Left ventricle myocardium superior (tissue), 1 donor: ENCODE measurements at places on chromosomes 4 and X.

GRCh38 chr4:139622901-139623381 is 42.7 kb upstream of the MGST2 start:
- no peak for DNase-seq

- DNase-seq = no peak
Measured at GRCh38 chr4:180009316-180009715, 2233.9 kb upstream of the TENM3 start.

GRCh38 chr4:16222957-16223527 is 3.2 kb downstream of the TAPT1 start:
- DNase-seq = no peak

GRCh38 chr4:39626261-39626660 is 12.4 kb downstream of the SMIM14 start:
- no peak for DNase-seq

DNA sequence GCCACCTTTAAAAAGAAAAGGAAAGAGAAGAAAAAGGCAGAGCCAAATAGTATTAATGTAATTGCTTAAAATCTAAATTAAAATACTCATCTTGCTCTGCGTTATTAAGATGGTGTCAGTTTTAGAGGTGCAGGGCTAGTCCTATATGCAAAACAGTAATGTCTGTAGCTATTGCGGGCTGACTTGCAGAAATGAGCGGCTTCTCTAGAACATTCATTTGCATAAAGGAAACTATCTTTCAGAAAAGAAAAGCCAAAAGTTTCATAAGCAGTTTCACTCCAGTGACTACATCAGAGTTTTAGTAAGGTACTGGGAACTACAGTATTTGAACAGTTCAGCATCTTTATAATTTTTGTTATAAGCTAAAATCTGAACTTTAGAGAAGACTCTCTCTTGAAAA is 6.0 kb downstream of the SMAD1 start:
- DNase-seq = no peak

DNA sequence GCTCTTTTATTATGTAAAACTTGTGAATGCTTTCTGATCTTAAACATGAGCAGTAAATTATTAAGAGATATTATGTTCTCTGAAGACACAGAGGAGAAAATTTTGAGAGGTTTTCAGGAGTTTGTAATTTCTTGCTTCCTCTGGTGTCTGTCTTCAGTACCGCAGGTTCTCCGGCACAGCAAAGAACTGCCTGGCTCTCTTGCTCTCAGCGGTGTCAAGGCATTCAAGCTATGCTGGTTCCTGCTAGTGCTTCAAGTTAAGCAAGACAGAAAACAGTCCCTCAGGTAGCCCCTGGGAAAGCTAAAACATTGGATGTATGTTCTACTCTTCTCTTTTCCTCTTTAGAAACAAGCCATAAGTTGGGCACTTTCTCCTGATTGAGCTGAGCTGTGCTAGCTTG is 120.2 kb upstream of the CENPE start:
- no peak for DNase-seq

- DNase-seq = no peak
Measured at GRCh38 chr4:6595897-6596537, 21.0 kb downstream of the MAN2B2 start.

- DNase-seq = no peak
Measured at GRCh38 chrX:27893871-27894270, 86.1 kb downstream of the MAGEB10 start.

DNA sequence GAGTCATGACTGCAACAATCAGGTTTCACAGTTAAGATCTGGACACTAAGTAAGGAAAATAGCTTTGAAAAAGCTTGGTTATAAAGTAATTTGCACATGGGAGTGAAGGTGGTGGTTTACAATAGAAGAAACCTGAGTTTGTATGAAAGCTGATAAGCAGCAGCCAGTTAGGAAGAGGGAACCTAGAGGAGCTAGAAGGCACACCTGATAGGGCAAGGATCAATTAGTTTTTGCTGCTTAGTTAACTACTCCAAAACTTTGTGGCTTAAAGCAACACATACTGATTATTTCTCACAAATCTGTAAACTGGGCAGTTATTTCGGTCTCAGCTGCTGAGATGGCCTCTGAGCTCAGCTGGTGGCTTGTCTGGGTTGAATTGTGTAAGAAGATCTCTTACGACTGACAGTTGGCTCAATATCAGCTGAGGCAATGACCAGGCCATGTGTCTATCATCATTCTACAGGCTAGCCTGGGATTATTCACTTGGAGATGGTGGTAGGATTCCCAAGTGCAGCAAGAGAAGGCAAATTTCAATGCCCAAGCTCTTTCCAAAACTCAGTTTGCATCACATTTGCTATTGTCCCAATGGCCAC is 255.0 kb upstream of the PITX2 start:
- DNase-seq = no peak

- DNase-seq = no peak
Measured at GRCh38 chr4:99885063-99885664, 9.1 kb downstream of the LAMTOR3 start.

- DNase-seq = no peak
Measured at GRCh38 chr4:79756140-79756895, 316.7 kb downstream of the ANTXR2 start.

DNA sequence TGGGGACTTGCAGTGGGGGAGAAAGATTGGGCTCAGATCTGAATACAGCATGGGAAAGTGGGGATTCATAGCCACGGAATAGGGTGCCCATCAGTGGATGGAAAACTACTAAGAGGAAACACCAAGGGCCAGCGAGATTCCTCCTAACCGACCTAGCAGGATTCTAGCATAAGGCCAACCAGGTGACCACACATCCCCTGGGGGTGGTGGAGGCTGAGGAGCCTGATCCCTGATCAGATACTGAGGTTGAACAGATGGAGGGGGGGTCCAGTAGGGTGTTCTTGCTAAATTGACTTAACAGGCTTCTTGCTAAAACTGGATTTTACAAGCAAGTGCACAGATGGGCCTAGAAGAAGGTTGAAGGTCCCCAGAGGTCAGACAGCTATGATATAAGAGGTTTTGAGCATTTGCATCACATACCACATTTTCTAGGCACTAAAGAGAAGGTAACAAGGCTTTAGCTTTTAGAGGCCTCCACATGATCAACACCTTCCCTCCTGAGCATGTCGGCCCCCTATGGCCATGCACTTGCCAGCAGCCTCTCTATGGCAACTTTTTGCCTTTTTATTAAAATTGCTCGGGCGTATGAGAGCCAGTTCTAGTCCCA is 69.1 kb upstream of the PUDP start:
- DNase-seq = no peak

- DNase-seq = no peak
Measured at GRCh38 chr4:1337376-1337831, 9.6 kb upstream of the UVSSA start.

- no peak for DNase-seq
Measured at GRCh38 chr4:38088321-38088720, 128.1 kb downstream of the PTTG2 start.

GRCh38 chr4:4260185-4260751 is 12.2 kb upstream of the TMEM128 start:
- no peak for DNase-seq

DNA sequence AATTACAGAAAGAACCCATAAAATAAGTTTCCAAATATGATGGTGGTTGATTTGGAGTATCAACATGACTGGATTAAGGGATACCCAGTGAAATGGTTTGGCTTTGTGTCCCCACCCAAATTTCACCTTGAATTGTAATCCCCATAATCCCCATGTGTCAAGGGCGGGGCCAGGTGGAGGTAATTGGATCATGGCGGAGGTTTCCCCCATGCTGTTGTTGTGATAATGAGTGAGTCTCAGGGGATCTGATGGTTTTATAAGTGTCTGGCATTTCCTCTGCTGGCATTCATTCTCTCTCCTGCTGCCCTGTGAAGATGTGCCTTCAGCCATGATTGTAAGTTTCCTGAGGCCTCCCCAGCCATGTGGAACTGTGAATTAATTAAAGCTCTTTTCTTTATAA is 39.1 kb downstream of the WDFY3 start:
- no peak for DNase-seq

- DNase-seq = no peak
Measured at GRCh38 chrX:51144828-51145442, 187.7 kb upstream of the NUDT10 start.

DNA sequence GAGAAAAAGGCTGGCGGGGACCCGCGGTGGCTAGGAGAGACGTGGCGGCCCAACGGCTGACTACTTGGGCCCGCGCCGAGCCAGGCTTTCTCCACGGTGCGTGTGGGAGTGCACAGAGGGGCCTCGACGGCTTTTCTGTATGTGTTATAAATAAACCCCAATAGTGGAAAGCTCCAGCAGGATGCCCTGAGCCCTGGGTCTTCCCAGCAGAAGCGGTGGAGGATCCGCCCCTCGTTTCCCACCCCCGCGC is 268 bp upstream of the PRRG1 start:
- DNase-seq = no peak

GRCh38 chr4:5138389-5138788 is 87.1 kb downstream of the STK32B start:
- no peak for DNase-seq

GRCh38 chr4:133058701-133059100 is 90.4 kb upstream of the PCDH10 start:
- no peak for DNase-seq

DNA sequence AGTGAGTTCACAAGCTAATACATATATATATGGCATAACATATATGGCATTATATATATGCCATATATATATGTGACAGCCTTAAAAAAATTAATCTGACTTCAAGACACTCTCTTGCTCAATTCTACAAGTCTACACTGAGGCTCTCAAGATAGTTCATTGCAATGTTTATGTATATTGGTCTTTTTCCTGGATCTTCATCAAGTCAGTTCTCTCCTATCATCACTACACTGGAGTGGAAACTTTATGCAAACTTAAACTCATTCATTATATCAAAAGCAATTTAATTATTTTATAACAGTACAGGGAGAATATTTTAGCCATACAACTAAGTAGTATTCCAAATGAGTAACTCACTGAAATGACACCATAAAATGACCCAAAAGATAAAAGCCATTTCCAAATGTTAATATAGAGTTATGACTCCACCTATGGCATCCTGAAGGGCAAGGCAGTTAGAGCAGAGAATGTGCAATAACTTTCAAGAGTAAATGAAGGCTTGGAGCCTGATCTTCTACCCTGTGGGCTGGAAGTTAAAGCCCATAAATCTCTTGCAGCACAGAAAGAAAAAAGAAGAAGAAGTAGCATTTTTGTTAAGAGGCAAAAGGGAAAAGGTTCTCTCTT is 176.3 kb upstream of the SLIT2 start:
- no peak for DNase-seq

- DNase-seq = no peak
Measured at GRCh38 chr4:8502836-8503585, 62.4 kb downstream of the TRMT44 start.

GRCh38 chr4:106365613-106366012 is 3.0 kb downstream of the GIMD1 start:
- DNase-seq = no peak

GRCh38 chr4:141912831-141913230 is 276.4 kb downstream of the IL15 start:
- no peak for DNase-seq

DNA sequence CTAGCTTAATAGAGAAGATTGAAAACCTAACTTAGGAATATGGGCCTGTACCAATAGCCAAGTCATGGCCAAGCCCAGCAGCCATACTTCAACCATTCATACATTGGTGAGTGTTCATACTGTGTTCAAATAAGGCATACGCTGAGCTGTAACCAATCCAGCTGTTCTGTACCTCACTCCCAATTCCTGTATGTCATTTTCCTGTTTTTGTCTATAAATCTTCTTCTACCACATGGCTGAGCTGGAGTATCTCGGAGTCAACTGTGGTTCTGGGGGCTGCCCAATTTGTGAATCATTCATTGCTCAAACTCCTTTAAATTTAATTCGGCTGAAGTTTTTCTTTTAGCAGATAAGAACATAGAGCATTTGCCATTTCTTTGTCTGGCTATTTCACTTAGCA is 195.3 kb upstream of the ANKRD50 start:
- no peak for DNase-seq

DNA sequence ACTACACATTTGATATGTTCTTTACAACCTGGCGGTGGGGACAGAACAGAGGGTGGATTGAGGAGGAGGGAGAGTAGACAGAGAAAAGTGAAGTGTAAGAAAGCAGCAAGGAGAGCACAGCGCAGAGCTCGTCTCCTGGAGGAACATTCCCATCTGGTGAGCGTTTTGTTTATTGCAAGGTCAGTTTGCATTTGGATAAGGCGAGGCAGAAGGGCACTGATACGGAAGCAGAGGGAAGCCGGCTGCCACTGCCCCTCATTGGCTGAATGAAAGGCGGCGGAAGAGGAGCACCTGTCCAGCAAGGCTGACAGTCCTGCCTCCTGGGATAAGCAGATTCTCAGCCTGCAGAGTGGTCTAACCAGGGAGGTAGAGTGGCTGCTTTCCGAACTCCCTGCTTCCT is 83.2 kb downstream of the GPR143 start:
- DNase-seq = no peak

DNA sequence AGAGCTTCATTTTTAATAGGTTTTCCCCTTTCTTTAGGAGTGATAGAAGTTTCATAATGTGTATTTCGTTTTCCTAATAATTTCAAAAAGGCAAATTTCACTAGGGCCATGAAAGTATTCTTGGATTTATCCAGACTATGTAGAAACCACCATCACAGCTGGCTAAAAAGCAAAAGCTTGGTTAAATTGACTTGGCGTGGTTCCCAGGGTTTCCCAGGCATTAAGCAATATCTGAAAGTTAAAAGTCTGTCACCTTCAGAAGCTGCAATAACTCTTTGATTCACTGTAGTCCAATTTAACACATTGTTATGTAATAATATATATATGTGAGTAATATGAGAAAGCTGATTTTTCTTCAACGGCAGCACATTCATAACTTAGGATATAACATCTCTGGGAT is 38.3 kb downstream of the NDNF start:
- DNase-seq = no peak

GRCh38 chrX:123906557-123907316 is 46.9 kb downstream of the XIAP start:
- no peak for DNase-seq

- DNase-seq = no peak
Measured at GRCh38 chrX:48531358-48531959, 8.1 kb upstream of the TBC1D25 start.

DNA sequence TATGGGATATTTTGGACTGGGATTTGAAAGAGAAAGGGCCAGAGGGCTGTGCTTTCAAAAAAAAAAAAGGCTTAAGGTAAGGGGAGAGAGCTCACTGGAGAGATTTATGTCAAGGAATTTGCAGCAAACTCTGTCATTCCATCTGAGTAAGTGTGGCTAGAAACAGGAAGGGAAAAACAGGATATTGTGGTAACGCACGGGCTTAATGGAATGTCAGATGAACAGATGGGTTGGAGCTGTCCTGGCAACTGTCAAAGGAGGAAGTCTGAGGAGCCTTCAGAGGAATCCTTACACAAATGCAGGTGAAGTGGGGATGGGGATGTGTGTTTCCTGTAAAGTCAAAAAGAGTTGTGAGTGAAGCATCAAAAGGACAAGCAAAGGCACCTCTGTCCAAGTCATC is 15.1 kb upstream of the NKX3-2 start:
- DNase-seq = no peak

DNA sequence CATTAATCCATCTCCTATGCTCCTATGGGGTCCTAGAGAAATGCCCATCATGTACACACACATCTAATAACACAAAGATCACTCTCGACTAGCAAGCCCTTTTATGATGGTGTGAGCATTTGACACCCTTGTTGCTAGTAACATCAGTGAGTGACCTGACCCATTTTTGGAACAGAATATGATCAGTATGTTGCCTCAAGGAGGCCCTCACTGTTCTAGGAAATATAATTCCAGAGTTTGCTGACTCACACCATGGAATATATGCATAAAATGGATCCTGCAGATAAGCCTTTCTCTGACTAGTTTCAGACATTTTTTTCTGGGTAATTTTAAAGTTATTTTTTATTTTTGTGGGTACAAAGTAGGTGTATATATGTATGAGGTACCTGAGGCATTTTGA is 121.8 kb downstream of the AR start:
- no peak for DNase-seq
